ENCODE measurements at places on chromosomes 16 and 17. TPM values are rescaled to one million over a fixed set of nuclear protein-coding genes. Genes with fewer than 3 reads are reported as not detected.

- DNase-seq: no peak
Measured at GRCh38 chr16:82700541-82701235, 73.9 kb downstream of the CDH13 start.

DNA sequence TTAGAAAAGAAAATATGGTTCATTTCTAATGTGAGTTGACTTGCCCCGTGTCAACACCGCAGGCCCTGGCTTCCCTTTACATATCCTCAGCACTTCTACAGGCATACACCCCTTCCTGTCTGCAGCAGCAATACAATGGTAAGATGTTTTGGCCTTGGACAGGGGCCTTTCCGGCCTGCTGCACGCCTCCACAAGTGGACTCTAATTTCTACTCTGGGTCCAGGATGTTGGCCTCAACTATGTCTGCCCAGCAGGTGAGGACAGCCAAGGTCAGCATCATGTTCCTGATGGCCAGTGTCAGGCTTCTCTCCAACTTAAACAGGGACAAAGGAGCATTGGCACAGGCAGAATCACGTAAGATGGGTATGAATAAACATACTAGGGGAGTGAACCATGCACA is 11.0 kb downstream of the C17orf67 start:
- DNase-seq: no peak

Gene IKZF3
- not detected for total RNA-seq

Gene DRC3
- total RNA-seq: 1.0 TPM
